ENCODE measurements at places on chromosomes 6 and 20.
A peak's percentile ranks its signal among the peaks of the same experiment; 100 is the strongest.

GRCh38 chr20:24697411-24697810 lies 228.0 kb downstream of the SYNDIG1 start:
- no peak for ATAC-seq
- H3K4me3 ChIP-seq: no peak overlapping the region
- H3K36me3 ChIP-seq: no peaks in the 10 kb centered on the region
- H3K4me1 ChIP-seq: no peaks in the 10 kb centered on the region
- no peak overlapping the region for H3K27ac ChIP-seq

DNA sequence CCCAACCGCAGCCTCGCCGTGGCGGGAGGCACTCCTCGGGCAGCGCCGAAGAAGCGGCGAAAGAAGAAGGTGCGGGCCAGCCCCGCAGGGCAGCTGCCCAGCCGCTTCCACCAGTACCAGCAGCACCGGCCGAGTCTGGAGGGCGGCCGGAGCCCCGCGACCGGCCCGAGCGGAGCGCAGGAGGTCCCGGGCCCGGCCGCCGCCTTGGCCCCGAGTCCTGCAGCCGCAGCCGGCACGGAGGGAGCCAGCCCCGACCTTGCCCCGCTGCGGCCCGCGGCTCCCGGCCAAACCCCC lies 525 bp downstream of the PNRC1 start:
- H3K4me1 ChIP-seq: peaks cover 20% of the 10 kb centered on the region
- H3K36me3 ChIP-seq: peaks cover 55% of the 10 kb centered on the region
- peak overlapping the region; percentile 100 for H3K4me3 ChIP-seq
- peak overlapping the region; percentile 100 for H3K27ac ChIP-seq
- ATAC-seq: peak; percentile 16
- no peaks in the 10 kb centered on the region for H3K27me3 ChIP-seq

- H3K36me3 ChIP-seq: no peaks in the 10 kb centered on the region
- no peak overlapping the region for H3K4me3 ChIP-seq
- peaks cover 11% of the 10 kb centered on the region for H3K27me3 ChIP-seq
- H3K4me1 ChIP-seq: no peaks in the 10 kb centered on the region
Observed at GRCh38 chr20:57308451-57309271, 20.9 kb upstream of the SPO11 start.

DNA sequence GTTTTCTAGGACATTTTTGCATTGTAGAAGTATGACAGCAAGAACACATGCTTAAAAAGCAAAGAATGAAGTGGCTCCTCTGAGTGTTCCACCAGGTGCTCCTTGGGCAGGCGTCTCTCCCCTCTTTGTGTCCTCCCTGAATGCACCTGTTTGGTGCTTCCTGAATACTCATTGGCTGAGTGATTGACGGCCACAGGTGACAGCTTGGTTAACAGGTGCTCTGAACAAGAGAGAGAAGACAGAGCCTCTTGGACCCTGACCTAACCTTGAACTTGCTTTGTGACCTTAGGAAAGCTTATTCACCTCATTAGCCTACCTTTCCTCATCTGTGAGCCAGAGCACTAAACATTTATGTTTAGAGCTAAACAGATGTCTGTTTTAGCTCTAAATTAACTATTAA lies 93.7 kb downstream of the TULP4 start:
- no peaks in the 10 kb centered on the region for H3K4me1 ChIP-seq
- no peaks in the 10 kb centered on the region for H3K27me3 ChIP-seq
- no peak overlapping the region for H3K27ac ChIP-seq
- no peak for ATAC-seq
- H3K4me3 ChIP-seq: no peak overlapping the region

DNA sequence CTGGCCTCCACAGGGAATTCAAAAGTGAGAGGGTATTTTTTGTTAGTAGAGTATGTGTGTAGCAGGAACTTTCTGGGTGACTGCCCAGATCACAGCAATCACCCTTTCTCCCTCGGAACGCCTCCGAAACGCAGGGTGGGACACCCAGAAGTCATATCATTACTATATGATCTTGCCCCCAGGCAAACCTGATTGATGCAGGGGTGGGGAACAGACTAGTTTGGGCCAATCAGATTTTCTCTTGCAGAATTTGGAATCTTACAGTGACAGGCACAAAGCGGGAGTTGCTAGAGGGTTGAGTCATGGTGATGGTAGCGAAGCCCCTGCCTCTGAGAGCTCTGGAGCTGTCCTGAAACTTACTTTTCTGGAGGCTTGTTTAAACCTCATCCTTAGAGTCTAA lies 16.5 kb upstream of the RPN2 start:
- H3K4me1 ChIP-seq: no peaks in the 10 kb centered on the region
- H3K4me3 ChIP-seq: no peak overlapping the region
- no peak overlapping the region for H3K27ac ChIP-seq
- no peaks in the 10 kb centered on the region for H3K27me3 ChIP-seq
- ATAC-seq: no peak
- no peaks in the 10 kb centered on the region for H3K36me3 ChIP-seq

DNA sequence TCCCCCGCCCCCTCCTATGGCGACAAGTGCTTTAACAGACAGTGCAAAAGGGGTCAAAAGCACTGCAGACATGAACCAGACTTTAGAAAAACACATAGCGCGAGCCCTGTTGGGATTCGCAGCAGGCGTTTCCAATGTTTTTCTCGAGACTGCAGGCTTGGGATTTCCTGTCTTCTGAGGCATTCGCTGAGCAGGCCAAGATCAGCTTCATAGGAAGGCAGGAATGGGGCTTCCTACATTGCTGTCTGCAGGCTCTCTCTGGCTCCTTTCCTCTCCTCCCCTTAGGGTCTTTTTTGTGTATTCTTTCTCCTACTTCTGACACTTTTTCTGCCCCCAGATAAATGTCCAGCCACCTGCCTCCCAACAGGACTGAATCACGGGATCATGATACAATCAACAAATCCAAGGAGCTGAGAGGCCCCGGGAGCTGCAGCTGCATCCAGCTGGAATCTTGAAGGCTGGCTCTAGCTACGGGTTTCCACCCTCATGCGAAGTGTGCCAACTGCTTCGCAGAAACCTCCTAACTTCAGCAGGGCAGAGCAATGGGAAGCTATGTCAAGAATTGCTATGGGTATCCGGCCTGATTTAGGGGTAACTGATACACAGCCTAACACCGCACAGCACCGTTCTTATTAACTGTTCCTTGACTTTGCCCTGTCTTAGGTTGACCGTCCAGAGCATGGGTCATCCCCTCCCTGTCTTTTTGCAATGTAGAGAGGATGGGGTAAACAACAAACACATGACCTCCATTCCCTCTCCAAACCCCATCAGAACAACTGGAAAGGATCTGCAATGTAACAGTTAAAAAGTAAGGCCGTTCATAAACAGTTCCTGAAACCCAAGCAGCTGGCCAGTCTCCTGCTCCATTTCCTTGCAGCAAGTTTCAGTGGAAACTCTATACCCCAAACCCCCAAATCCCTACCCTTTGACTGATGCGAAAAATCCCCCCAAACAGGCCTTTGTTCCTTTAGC lies 31.5 kb downstream of the SNX5 start:
- peaks cover 22% of the 10 kb centered on the region for H3K36me3 ChIP-seq
- H3K4me3 ChIP-seq: no peak overlapping the region
- peaks cover 8% of the 10 kb centered on the region for H3K4me1 ChIP-seq
- H3K27ac ChIP-seq: no peak overlapping the region
- ATAC-seq: no peak

- H3K4me3 ChIP-seq: no peak overlapping the region
- H3K27me3 ChIP-seq: peaks cover 22% of the 10 kb centered on the region
- ATAC-seq: no peak
Observed at GRCh38 chr6:17086469-17086868, 15.4 kb upstream of the STMND1 start.

GRCh38 chr6:151826517-151827142 lies 19.1 kb downstream of the ESR1 start:
- H3K27ac ChIP-seq: no peak overlapping the region
- H3K27me3 ChIP-seq: peaks cover 4% of the 10 kb centered on the region
- H3K4me3 ChIP-seq: no peak overlapping the region
- no peak for ATAC-seq

GRCh38 chr6:158660333-158660754 lies 10.5 kb downstream of the SYTL3 start:
- peaks cover 21% of the 10 kb centered on the region for H3K4me1 ChIP-seq
- H3K36me3 ChIP-seq: peaks cover 100% of the 10 kb centered on the region
- no peaks in the 10 kb centered on the region for H3K27me3 ChIP-seq
- H3K4me3 ChIP-seq: no peak overlapping the region
- peak overlapping the region; percentile 8 for H3K27ac ChIP-seq

- no peak overlapping the region for H3K27ac ChIP-seq
- H3K4me1 ChIP-seq: no peaks in the 10 kb centered on the region
- no peaks in the 10 kb centered on the region for H3K36me3 ChIP-seq
- H3K27me3 ChIP-seq: peaks cover 9% of the 10 kb centered on the region
- no peak overlapping the region for H3K4me3 ChIP-seq
- no peak for ATAC-seq
Observed at GRCh38 chr6:105445481-105445880, 42.6 kb upstream of the PREP start.

- no peak for ATAC-seq
- no peaks in the 10 kb centered on the region for H3K27me3 ChIP-seq
- peaks cover 20% of the 10 kb centered on the region for H3K36me3 ChIP-seq
- no peak overlapping the region for H3K4me3 ChIP-seq
Observed at GRCh38 chr20:4006640-4007039, 8.7 kb downstream of the RNF24 start.

- peaks cover 32% of the 10 kb centered on the region for H3K4me1 ChIP-seq
- no peak overlapping the region for H3K4me3 ChIP-seq
- no peaks in the 10 kb centered on the region for H3K27me3 ChIP-seq
- peak overlapping the region; percentile 69 for H3K27ac ChIP-seq
- ATAC-seq: no peak
Observed at GRCh38 chr6:24876499-24877465, 59.0 kb downstream of the RIPOR2 start.

GRCh38 chr6:148455674-148456558 lies 113.3 kb downstream of the SASH1 start:
- no peaks in the 10 kb centered on the region for H3K36me3 ChIP-seq
- peaks cover under 1% of the 10 kb centered on the region for H3K27me3 ChIP-seq
- H3K4me1 ChIP-seq: peaks cover 10% of the 10 kb centered on the region
- ATAC-seq: no peak

- H3K27me3 ChIP-seq: peaks cover 21% of the 10 kb centered on the region
- ATAC-seq: no peak
Observed at GRCh38 chr20:58179083-58179431, 49.4 kb downstream of the ANKRD60 start.

DNA sequence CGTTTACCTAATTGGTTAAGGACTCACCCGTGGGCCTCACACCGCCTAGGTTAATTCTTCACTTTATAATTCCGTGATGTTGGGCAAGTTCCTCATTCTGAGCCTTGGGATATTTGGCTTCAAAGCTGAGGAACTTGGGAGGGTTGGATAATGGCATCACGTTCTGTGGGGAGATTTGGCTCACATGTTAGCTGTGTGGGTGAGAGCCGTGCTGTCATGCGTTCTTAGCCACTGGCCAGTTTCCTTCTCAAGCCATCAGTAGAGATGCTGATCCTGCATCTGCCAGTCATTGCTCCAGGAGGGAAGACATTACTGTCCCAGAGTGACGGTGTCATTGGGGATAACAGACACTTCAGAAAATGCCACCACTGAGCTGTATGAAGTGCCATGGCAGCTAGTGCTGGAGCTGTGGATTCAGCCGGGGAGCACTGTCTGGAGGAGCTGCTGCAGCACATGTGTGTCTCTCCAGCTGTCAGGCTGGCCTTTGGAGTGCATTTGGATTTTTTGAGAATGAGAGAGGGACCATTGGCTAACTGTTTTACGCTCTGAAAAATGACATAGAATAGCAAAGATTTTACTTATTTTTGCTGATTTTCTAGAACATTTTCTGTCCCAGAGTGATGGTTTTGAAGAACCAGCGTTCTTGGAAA lies 16.5 kb downstream of the IGF2R start:
- H3K36me3 ChIP-seq: peaks cover 6% of the 10 kb centered on the region
- no peak overlapping the region for H3K27ac ChIP-seq
- no peak for ATAC-seq
- no peaks in the 10 kb centered on the region for H3K27me3 ChIP-seq
- no peak overlapping the region for H3K4me3 ChIP-seq

DNA sequence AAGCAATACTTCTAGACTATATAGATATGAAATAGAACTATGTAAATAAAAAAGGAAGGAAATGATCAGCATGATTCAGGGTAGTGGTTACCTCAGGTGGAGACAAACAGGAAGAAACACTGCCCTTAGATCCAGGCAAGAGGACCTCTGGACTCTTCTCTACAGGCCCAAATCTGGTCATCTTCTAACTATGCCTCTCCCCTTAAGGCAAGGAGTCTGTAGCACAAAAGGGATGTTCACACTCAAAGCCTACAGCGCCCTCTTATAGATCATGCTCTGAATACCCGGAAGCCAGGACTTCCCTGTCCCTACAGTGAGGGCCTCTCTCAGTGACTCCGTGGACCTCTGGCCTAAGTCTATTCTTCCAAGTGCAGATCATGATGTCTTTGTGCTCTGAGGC lies 30.4 kb upstream of the HIVEP2 start:
- no peak overlapping the region for H3K4me3 ChIP-seq
- no peak overlapping the region for H3K27ac ChIP-seq
- H3K36me3 ChIP-seq: no peaks in the 10 kb centered on the region
- peak; percentile 23 for ATAC-seq
